ENCODE measurements at places on chromosomes 12 and 14.

DNA sequence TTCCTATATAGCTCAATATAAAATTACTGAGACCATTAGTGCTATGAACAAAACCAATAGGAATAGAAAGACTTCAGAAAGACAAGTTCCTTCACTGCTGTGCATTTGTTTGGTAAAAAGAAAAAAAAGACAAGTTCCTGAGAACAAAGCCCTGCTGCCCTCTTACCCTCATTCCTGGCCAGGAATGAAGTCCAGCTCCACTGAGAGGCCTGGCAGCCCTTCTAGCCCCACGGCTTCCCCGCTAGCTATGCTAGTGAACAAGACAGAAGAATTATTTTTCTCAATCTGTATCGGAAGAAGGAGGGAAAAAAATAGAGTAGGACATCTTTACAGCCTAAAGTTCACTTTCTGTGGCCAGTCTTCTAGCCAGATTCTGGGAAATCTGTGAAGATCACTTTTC is 1.6 kb downstream of the MFAP5 start:
- DNase-seq = no peak

- no peak for DNase-seq
Observed at GRCh38 chr12:80704420-80704819, 3.0 kb upstream of the MYF6 start.

GRCh38 chr14:33610121-33610520 is 340.8 kb downstream of the EGLN3 start:
- no peak for DNase-seq

- peak; percentile 61 for DNase-seq
Observed at GRCh38 chr12:4449851-4450221, 4.2 kb upstream of the FGF6 start.

DNA sequence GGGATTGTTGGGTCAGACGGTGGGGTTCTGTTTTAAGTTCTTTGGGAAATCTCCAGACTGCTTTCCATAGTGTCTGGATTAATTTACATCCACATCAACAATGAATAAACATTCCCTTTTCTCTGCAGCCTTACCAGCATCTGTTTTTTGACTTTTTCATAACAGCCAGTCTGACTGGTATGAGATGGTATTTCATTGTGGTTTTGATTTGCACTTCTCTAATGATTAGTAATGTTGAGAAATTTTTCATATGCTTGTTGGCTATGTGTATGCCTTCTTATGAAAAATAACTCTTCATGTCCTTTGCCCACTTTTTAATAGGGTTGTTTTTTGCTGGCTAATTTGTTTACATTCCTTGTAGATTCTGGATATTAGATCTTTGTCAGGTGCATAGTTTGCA is 140.8 kb upstream of the CNTN1 start:
- no peak for DNase-seq

- no peak for DNase-seq
Observed at GRCh38 chr12:102498471-102498870, 18.1 kb upstream of the IGF1 start.

- no peak for DNase-seq
Observed at GRCh38 chr12:119211884-119212283, 33.2 kb downstream of the HSPB8 start.

GRCh38 chr12:29232086-29232485 is 83.0 kb downstream of the FAR2 start:
- no peak for DNase-seq

DNA sequence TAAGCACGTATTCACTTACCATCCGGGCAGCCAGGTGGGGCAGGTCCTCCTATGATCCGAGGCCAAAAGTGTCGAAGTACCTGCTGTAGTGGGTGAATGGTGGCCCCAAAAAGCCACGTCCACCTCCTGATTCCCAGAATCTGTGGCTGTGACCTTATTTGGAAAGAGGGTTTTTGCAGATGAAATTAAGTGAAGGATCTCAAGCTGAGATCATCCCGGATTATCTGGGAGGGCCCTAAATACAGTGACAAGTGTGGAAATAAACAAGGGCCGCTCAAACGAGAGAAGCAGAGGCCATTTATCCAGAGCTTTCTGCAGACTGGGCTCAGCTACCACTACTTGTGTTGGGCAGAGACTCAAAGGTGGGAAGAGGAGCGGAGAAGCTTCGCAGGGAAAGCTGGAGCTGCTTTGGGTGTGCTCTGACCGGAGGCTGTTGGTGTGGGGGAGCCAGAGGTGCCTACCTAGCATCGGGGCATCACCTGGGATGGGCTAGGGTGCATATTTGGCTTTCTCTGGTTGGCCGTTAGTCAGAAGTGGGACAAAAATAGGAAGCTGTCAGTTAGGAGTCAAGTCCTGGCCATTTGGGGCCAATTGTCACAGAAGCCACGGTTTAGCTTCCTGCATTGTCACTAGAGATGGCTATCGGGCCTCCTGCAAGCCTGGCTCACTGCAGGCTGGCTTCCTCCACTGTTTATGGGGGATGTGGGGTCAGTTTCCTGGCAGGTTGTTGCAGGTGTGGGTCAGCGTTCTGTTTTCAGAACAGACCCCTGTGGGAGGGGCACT is 27.8 kb upstream of the DLK1 start:
- no peak for DNase-seq

DNA sequence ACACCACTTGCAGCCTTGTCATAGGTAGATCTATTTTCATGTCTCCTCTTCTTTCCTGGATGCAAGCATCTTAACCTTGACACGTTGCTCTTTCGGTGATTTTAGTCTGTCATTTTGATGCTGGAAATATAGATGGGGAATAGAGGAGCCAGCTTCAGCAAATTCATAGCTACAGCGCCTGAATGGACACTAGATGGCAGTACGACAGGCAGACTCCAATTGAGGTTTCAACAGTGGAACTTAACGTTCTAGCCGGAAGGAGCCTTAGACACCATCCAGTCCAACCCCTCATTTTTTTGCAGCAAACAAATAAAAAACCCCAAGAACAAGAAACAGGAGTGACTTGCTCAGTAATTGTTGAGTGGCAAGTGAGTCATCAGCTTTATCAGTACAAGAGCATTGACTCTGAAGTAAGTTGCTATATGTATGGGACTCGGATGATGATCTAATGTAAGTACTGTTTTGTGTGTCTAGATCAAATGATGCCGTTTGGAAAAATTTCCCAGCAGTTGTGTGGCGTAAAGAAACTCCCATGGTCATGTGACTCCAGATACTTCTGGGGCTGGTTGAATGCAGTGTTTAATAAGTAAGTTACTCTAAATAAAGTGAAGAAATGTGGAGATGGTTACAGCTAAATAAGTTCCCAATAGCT is 9.0 kb downstream of the DMAC2L start:
- peak; percentile 81 for DNase-seq
